ENCODE measurements at places on chromosomes 7 and 10.

DNA sequence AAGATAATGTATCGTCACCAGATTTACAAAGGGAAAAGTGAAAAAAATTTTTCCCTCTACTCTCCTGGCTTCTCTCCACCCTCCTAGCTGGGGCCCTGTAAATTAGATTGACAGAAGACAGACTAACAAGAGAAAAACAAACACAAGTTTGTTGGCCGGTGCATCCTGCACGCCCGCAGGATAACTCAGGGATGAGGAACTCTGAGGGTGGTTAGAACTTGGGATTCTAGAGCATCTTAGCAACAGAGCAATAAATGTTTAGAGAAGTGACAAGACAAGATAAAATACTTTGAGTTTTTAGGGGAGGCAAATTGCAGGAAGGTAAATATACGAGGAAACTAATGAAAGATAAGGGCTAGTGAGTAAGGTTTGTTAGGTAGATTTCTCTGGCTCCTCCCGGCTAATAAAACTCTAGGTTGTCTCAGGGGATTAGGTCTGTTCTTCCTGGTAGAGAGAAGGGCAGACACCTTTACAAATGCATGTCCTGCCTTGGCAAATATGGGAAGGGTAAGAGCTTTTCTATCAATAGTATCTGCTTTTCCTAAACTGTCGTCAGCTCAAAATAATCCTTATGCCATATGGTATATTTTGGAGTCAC, 4.3 kb upstream of the UCN3 start:
- DNase-seq: no peak

GRCh38 chr10:75771606-75772005, 340.2 kb downstream of the LRMDA start:
- DNase-seq: no peak

DNA sequence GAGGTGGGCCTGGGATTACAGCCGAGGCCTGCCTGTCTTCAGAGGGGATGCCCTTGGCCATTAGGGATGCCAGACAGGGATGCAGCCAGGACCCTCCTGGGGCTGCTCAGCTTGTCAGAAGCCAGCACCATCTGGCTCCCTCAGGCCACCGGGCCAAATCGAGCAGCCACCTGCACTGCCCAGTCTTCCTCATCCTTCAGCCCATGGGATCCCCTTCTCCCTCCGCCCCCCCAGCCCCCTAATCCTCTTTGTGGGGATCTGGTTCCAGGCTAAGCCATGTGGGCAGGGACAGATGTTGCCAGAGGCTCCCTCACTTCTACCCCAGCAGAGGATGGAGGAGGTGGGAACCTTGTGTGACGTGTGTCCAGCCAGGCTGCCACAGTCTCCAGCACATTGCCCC, 137.4 kb upstream of the PPIF start:
- DNase-seq: no peak

DNA sequence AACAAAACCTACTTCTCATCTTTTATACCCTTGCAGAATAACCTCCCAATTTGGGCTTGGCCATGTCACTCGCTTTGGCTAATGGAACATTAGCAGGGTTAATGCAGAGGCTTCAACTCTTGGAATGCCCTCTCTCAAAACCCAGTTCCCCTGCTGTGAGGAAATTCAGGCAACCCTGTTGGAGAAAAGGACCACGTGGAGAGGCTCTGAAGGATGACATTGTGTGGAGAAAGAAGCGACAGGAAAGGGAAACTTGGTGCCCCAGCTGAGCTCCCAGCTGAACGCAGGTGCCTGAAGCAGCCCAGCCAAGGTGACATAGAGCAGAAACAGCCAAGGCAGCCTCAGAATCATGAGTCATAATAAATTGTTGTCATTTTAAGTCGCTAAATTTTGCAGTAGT, 214.2 kb upstream of the GHITM start:
- DNase-seq: no peak

DNA sequence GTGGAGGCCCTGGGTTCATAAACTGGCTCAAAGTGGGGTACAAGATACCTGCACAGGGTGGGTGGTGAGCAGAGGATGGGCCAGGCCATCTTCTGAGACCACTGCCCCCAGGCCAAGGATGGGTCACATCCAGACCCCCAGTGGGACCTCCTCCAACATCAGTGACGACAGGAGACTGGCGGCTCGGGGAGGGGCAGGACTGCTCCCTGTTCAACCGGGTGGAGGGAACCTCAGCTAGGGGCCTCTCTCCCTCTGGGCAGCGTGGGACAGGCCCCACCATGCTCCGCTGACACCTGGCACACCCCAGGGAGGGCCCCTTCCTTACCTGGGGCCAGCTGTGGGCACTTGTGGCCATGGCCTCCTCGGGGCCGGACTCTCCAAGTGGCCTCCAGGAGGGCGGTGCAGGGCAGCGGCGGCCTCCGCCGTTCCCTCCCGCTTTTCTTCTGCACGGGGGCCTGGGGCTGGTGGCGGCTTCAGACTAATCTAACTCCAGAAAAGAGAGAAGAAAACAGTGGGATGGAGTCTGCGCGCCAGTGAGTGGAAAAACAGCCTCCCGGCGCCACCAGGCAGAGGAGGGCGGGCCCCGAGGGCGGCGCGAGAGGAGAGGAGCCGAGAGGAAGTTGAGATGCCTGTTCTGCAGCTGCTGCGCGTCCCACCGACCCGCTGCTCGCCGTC, at the start of gene CALHM2:
Gene CALHM2 (minus strand): TSS at position 540 of the 675 bp plus-strand sequence. CDS start 2,429 bp downstream, outside the sequence.
- peak; percentile 31 for DNase-seq

DNA sequence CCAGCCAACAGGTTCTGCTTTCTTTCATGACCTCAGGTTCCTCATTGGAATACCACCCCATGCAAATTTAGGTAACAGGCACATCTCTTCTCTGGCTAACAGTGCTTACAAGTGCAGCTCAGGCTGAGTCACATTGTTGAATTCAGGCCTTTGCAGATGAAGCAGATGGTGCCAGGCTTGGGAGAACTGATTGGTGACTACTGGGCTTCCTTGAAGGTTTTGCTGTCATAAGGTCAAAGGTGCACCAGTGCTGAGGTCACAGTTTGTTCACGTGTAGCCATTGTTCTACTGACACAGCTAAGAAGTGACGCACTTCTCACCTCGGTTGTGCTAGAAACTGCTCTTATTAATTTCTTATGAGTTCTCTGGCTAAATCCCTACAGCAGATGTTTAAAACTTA, 128.6 kb upstream of the BMPER start:
- DNase-seq: no peak

DNA sequence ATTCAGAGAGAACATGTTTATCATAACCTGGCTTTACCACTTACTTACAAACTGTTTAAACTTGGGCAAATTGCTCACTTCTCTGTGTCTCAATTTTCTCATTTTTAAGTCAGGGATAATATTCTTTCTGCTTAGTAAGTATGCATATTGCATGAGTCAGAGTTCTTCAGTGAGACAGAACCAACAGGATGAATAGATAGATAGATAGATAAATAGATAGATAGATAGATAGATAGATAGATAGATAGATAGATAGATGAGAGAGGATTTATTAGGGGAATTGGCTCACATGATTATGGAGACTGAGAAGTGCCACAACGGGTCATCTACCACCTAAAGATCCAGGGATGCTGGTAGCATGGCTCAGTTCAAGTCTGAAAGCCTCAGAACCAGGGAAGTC, 15.7 kb upstream of the SMIM30 start:
- no peak for DNase-seq

DNA sequence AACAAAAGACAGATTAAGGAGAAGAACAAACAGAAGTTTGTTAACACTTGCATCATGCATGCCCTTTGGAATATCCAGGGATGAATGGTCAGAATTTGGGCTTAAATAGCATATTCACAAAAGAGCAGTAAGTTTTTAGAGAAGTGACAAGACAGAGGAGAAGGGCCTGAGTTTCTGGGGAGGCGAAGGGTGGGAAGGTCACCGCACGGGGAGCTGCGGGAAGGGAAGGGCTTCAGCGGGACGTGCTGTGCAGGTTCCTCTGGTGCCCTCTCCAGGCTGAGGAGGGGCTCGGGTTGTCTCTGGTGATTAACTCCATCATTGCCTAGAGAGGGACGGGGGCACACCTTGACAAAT, 10.4 kb upstream of the ZNF22 start:
- no peak for DNase-seq

GRCh38 chr7:47970761-47971160, 8.7 kb downstream of the HUS1 start:
- no peak for DNase-seq

GRCh38 chr7:15764010-15764409, 77.5 kb upstream of the MEOX2 start:
- no peak for DNase-seq

GRCh38 chr10:130080461-130080814, 30.2 kb downstream of the C10orf143 start:
- DNase-seq: no peak

Measured in effector CD4-positive, alpha-beta T cell (primary cell).